ENCODE measurements at places on chromosomes 1 and 21.

DNA sequence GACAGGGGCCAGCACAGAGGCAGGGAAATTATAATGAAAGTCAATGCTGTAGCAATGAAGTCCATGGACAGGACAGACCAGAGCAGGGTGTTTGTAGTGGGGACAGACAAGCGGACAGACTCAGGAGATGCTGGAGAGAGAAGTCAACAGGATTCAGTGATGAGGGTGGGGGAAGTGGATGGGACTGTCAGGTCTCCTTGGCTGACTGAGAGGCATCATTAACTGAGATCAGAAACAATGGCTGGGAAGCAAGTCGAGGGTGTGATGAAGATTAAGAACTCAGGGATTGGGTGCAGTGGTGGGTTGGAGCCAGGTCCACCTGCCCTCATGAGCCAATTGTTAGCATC, 25.5 kb downstream of the CD58 start:
- no peak for DNase-seq

- DNase-seq, result no peak
Measured at GRCh38 chr1:205012391-205013140, 30.4 kb upstream of the CNTN2 start.

GRCh38 chr1:182595641-182596240, 6.7 kb upstream of the RNASEL start:
- DNase-seq, result peak; percentile 56

- no peak for DNase-seq
Measured at GRCh38 chr1:240515505-240515904, 96.5 kb downstream of the GREM2 start.

- no peak for DNase-seq
Measured at GRCh38 chr1:157084720-157085119, 14.9 kb downstream of the ETV3L start.

DNA sequence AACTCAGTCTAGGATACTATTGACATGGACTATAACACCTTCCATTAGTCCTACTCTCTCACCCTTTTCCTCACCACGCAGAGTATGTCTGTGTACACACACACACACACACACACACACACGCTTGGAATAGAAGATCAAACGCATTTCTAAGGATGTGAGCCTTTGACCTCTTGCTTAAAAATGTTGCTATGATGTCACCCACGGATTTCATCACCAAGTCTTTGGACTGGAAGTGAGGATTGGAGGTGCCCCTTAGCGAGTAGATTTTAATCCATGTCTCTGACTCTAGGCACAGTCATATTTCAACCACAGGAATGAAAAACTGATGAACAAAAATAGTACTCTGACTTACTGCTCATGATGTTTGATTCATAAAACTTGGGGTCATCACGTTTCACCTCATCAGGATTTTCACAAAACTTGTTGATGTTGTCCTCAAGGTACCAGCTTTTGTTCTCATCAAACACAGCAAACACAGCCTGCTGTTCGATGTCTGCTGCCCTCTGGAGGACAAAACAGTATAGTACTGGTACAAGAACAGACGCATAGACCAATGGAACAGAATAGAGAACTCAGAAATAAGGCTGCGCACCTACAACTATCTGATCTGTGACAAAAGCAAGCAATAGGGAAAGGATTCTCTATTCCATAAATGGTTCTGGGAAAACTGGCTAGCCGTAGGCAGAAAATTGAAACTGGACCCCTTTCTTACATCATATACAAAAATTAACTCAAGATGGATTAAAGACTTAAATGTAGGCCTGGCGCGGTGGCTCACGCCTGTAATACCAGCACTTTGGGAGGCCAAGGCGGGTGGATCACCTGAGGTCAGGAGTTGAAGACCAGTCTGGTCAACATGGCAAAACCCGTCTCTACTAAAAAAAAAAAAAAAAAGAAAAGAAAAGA, 39.9 kb downstream of the F5 start:
- DNase-seq, result peak; percentile 42

DNA sequence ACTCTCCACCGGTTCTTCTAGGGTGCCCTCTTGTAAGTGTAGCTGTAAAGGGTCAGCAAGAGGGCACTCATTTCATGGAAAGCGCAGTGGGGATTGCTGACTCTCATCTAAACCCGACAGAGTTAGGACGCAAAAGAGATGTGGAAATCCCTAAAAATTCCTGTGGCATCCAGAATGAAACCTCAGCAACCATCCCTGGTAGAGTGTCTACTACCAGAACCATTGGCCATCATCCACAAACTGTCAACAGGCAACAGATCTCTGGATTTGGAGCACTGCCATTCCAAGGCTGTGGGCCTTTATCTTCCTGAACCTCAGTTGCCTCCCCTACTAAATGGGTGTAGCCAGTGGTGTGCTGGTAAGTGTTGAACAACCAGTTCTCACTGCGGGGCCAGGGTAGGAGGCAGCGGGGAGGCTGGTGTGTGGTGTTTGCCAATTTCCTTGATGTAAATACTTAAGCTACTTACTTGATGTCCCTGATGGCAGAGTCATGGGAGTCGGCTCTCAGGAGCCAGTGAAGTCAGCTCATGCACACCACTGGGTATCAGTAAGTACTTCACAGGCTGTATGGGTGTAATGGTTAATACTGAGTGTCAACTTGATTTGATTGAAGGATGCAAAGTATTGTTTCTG, 195.8 kb downstream of the KAZN start:
- DNase-seq, result no peak
